Endothelial cell (in vitro differentiated cells): ENCODE measurements at places on chromosomes 1 and 21.

DNA sequence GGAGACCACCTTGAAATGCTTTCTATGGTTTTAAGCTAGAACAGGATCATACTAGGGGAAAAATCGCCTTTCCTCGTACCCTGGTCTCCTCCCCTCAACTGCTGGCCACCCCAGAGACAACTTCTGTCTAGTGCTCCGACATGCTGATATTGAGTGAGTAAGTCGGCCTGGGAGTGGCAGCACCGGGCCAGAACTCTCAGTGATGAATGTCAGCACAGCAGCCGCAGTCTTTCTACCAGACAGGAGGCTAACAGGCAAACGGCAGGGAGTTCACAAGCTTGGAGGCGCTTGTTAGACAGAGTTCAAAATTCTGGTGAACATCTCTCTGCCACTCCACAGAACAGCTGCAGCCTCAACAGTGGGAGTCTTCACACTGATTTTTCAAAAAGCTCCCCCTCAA lies 716.9 kb downstream of the ADGRL2 start:
- DNase-seq: peak; percentile 7

DNA sequence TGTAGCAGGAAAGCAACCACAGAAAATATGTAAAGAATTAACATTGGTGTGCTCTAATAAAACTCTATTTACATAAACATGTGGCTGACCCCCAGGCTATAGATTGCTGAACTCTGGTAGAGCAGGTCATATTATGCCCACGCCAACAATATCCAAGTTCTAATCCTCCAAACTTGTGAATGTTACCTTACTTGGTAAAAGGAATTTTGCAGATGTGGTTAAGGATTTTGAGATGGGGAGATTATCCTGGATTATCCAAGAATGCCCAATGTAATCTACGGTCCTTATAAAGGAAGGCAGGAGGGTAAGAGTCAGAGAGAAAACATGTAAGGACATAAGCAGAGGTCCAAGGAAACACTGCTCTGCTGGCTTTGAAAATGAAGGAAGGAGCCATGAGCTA lies 201.0 kb downstream of the USH2A start:
- DNase-seq: no peak

GRCh38 chr21:42098957-42099505 lies 27.9 kb downstream of the UMODL1 start:
- no peak for DNase-seq

- peak; percentile 76 for DNase-seq
These were observed 2.1 kb upstream of the PEX10 start for GRCh38 chr1:2414297-2414958.

DNA sequence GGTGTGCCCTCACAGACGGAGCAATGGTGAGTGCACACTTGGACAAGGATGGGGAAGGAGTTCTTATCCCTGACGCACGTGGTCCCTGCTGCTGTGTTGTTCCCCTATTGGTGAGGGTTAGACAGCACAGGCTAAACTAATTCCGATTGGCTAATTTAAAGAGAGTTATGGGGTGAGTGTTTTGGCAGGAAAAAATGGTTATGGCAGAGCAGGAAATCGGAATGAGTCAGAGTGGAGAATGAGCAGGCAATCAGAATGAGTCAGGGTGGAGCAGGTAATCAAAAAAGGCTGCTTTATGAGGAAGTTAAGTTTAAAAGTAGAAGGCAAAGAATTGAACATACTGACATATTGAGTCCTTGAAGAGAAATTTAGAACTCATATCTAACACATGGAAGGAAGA lies 100.5 kb downstream of the NGF start:
- no peak for DNase-seq

DNA sequence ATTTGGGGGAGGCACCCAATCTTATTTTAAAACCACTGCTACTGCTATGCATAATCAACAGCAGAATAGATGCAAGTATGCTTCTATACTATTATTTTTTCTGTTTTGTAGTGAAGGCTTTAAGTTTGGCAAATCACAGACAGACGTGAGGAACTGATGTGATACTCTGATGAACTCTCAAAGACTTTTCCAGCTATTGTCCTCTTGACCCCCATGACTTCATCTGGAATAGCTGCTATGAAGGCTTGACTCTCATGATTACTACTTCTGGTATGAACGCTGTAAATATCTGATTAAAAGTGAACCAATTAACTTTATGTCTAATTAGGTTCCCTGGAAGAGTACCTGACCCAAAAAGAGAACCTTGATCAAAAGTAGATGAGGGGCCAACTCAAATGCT lies 49.1 kb downstream of the EYA3 start:
- no peak for DNase-seq

- no peak for DNase-seq
These were observed 221.9 kb downstream of the CTH start for GRCh38 chr1:70633004-70633403.

GRCh38 chr1:180170546-180171151 lies 16.0 kb downstream of the QSOX1 start:
- DNase-seq: no peak
